OCI-LY7 (cell line): ENCODE measurements at places on chromosomes 1 and 21. TPM values are rescaled to one million over a fixed set of nuclear protein-coding genes. Genes with fewer than 3 reads are reported as not detected.

Gene THEM5
- not detected in 2 replicates for total RNA-seq

Gene WDR3
- total RNA-seq, result 28.1 and 31.4 TPM in 2 replicates

Gene RUNX3
- 39.5 and 41.1 TPM in 2 replicates for total RNA-seq

Gene ALX3
- not detected in 2 replicates for total RNA-seq

Gene REG4
- not detected in 2 replicates for total RNA-seq

Gene MAP3K7CL
- total RNA-seq, result 13.0 TPM in 2 replicates

Gene GJA5
- total RNA-seq, result not detected in 2 replicates

Gene FAM72A
- total RNA-seq, result 60.1 and 78.2 TPM in 2 replicates

Gene ZFYVE9
- 3.7 and 4.0 TPM in 2 replicates for total RNA-seq

Gene C1QB
- total RNA-seq, result not detected in 2 replicates

Gene LCE1A
- total RNA-seq, result not detected in 2 replicates

DNA sequence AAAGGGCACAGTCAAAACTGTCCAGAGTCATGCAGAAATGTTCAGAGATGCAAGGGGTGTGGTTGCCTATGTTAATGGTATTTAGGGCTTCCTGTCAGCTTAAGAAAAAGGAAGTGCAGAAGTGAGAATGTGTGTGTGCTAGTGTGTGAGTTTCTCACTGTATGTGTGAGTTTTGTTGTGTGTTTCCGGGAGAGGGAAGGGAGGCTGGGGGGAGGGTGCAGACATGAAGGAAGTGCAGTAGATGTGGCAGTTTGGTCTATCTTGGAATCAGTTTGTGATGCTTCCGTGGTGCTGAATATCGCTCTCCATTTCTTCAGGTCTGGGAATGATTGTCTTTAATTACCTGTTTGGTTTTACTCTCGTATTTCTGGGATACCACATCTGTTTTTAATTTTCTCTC lies 16.5 kb upstream of the ATP6V1G3 start:
- DNase-seq, result peak; percentile 92

DNA sequence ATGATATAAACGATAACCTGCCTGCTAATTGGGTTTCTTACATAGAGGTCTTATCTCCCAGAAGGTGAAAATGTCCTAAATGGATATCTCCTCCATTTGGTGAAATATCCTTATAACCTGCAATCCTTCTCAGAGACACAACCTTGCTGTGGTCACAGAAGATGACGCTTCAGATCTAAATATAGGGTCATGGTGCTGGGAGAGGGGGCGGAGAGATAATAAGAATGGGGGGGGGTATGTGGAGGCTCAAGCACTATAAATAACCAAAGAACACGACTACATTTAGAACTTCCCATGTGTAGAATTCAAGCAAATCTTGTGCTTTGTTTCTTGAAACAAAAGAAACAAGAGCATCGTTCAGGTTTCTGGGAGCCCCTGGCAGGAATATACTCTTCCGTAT lies 260.6 kb upstream of the ESRRG start:
- no peak for DNase-seq

DNA sequence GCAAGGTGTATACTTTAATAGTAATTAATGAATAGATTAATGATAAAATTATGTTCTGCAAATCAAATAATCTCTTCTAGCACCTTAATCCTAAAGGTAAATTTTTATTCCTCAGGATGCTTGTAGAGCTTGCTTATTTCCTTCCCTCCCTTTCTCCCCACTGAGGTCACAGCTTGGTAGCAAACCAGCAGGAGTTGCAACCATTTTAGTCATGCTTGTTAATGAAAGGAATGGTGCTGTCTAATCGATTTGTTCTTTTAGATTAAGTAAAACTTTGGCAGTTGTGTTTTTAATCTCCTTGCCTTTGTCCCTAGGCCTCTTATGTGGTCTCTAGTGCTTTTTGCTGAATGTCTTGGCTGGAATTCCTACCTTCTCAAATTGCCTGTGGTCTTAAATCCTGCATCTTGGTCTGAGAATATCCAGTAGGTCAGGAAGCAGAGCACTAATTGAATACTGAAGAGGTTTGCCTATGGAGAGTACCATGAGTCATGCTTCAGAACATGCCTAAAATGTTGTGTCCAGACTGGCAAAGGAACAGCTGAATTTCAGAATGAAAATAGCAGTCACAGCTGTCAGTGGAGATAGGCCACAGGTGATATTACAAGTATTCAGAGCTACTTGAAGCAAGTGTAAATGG lies 36.3 kb upstream of the RWDD3 start:
- no peak for DNase-seq

DNA sequence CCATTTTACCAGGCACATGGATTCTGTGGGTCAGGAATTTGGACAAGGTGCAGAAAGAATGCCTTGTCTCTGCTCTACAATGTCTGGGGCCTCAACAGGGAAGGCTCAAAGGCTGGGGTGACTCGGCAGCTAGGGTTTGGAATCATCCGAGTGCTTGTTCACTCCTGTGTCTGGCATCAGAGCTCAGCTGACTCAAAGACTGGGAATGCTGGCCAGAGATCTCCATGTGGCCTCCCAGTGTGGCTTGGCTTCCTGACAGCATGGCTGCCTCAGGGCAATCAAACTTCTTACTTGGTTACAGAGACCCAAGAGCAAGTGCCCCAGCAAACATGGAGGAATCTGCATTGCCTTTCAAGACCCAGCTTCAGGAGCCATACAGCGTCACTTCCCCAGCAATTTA lies 110.5 kb downstream of the TOMM20 start:
- no peak for DNase-seq

GRCh38 chr1:21110163-21110562 lies 66.5 kb downstream of the EIF4G3 start:
- no peak for DNase-seq

DNA sequence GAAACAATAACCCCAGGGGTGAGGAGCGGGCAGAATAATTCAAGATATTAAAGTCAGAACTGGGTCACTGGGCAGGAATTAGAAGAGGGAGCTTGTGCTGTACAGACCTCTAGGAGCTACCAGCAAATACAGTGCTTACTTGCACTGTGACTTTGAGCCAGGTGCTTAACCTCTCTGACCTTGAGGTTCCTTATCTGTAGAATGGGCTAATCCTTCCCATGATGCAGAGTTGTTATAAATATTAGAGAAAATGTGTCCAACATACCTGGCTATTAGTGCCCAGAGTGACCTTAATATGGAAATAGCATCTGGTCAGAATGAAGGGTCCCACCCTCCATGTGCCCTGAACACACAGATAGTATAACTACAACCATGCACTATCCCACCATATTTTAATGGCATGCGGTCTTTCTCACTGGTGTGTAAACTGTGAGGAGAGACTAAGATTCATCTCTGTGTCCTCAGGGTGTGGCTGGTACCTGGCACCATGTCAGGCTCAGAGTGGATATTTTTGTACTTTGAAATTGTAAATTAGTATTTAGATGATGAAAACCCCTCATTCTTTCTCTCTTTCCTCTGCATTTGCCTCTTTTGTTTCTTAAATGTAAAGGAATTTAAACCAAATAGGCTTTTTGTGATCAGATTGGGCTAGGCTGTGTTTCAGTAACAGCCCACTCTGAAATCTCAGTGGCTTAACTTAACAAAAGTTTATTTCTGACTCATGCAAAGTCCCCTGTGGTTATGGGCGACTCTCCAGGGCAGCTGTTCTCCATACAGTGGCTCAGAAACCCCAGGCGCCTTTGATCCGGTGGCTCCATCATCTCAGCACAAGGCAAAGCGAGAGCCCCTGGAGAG lies 60.0 kb upstream of the ROR1 start:
- no peak for DNase-seq

GRCh38 chr21:38984982-38985567 lies 179.3 kb downstream of the ETS2 start:
- no peak for DNase-seq

GRCh38 chr1:145927916-145928643 lies 796 bp upstream of the RBM8A start:
- DNase-seq, result peak; percentile 38

DNA sequence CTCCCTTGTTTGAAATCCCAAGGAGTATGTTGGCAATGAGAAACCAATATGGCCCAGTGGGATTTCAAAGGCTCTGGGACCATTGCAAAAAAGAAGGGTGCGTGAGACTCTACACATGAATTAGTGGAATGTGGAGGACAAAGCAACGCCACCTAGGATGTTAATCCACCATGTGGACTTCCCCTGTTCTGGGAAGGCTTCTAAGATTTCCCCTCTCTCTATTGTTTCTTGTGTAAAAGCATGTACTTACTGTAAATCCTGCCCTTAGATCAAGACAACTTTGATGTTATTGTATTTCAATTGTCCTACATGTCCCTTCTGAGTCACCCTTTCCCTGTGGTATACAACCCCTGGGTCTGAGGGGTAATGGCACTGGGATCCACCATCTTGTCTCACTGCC lies 4.7 kb upstream of the ACADM start:
- DNase-seq, result no peak

GRCh38 chr21:45634511-45635183 lies 8.9 kb upstream of the PCBP3 start:
- peak; percentile 53 for DNase-seq

GRCh38 chr1:26740952-26741351 lies 45.1 kb downstream of the ARID1A start:
- DNase-seq, result no peak

DNA sequence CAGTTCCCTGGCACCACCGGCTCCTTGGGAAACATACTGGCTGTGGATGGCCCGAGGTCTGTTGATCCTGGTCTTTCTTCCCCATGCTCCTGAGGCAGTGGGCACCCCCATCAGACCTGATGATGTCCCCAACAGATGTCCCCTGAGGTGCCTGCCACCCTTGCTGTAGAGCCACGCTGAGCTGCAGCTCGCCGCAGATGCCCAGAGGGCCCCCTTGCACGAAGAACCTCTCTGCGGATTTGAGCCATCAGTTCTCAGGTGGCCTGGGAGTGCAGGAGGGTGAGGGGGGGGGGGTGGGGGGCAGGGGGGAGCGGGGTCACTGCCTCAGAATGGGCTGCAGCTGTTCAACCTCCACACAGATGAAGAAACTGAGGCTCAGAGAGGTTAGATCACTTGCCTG lies 60.9 kb downstream of the GLIS1 start:
- no peak for DNase-seq

DNA sequence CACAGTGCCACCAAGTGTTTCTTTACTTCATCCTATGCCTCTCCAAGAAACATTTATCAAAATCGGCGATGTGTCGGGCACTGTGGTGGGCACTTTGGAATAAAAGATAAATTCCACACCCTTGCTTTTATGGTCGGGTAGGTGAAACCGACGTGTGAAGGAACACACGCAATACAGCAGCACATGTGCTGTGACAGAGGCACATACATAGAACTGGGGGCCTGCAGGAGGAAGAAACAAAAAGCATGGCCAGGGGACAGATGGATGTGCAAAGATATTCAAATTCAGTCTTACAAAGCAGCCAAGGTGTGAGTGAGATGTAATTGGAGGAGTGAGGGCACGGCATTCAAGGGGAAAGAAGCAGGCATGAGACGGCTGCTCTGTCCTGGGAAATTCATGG lies 282.0 kb downstream of the PBX1 start:
- no peak for DNase-seq

DNA sequence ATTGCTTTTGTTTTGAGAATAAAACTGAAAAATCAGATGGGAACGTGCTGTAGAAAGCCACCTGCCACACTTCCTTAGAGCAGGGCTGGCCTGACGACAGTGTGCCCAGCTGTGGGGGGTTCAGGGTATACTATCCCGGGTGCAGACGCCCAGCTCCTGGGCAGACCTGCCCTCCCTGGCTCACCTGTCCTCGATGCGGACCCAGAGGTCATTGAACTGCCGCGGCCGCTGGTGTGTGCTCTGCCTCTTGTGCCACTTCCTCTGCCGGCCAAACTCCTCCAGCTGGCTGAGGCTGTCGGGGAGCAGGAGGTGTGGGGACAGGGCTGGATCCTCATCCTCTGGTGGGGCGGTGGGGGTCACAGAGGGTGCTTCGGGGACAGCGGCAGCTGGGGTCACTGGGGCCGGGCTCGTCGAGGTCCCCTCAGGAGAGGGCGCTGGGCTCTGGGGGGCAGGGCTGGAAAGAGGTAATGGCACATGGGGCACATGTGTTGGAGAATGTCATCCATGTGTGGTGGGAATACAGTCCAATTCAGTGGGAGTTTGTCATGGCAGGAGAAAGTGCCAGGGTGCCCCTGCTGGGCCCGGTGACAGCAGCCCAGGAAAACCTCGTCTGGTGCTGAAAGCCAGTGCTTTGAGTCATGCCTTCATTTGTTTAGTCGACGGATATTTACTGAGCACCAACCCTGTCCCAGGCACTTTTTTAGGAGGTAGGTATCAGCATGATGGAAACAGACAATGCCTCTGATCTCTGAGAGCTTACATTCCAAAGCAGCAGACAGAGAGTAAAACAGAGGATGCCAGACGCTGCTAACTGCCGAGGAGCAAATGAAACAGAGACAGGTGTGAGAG lies 222.0 kb downstream of the TRABD2B start:
- DNase-seq, result no peak

GRCh38 chr1:90405726-90406125 lies 311.4 kb downstream of the BARHL2 start:
- no peak for DNase-seq

DNA sequence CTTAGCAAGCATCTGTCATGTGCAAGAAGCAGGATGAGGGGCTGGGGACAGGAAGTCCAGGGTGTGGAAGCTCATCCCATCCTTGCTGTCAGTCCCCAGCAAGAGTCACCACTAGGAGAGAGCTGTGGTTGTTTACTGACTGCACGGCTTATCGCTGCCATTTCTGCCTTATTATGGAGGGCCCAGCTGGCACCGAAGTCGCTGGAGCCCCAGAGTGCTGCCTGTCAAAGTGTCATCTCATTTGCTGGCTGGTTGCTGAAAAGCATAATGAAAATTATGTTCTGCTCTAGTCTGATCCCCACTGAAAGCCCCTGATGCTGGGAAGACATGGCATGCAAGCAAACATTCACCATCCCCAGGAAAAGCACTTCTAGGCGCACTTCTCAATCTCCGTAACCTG lies 642.7 kb downstream of the NPHP4 start:
- no peak for DNase-seq

DNA sequence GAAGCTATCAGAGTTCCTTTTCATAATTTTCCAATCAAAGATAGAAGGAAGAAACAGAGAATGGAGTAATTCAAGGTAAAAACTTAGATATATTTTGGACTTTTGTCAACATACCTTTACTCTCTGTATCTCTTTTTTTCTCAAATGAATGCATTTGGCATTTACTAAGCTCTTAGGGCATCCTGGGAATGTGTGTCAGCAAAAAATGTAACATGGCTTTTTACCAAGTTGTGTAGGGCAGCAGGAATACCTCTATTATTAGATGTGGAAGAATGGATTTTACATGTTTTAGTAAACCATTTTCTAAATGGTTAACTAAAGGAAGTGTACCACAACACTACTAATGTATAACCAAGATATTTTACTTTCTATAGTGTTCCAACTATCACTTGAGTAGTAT lies 4.2 kb upstream of the COL11A1 start:
- no peak for DNase-seq

DNA sequence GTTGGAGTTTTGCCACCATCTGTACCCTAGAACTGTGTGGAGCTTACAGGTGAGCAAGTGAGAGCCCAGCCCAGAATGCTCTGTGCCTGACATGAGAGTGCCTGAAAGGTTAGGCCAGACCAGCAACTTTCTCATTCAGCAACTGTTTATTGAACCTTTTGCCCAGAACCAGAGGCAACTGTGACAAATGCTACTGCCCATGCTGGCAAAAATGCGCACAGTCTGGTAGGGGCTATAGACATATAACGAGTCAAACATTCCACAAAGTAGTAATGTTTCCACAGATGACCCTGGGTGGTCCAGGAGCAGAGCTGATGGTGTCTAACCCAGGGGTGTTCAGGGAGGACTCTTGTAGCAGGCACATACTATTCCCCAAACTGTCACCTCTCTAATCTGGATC lies 56.0 kb upstream of the GCLM start:
- DNase-seq, result no peak

- DNase-seq, result peak; percentile 29
Observed at GRCh38 chr1:186244825-186245224, 130.2 kb downstream of the TPR start.
